ENCODE measurements at places on chromosomes 7 and 10. TPM values are rescaled to one million over a fixed set of nuclear protein-coding genes. Genes with fewer than 3 reads are reported as not detected.
A peak's percentile ranks its signal among the peaks of the same experiment; 100 is the strongest.

DNA sequence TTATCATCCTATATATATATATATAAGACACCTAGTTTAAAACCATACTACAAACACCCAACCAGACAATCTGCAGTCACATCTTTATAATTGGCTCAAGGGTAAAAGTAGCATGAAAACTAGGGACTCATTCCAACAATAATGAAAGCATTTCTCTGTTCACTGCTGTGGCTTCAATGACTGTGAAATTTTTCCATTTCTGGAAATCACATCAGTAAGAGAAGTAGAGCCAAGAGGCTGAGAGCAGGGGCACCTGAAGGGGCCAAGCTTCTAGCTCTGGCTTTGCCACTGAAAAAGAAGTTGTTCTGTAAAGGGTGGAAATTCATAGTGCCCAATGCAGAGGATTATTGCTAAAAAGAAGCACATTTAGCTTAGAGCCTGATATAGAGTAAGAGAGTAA lies 158.6 kb upstream of the GLI3 start:
- ATAC-seq = no peak

DNA sequence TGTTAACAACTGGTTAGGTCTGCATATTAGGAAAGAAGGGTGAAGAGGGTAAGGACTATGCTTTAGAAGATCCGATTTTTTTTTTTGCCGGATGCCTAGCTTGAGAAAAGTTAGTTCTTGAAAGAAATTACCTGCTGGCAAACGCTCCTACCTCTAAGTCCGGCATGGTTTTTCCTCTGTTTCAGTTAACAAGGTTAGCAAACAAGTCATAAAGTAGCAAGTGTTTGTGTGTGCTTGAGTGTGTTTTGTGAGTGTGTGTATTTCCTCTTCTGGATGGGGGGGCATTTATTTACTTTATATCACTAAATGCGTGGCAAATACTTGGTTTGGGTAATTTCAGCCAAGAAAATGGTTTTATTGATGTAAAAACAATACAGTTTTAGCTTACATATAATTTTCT lies 195.6 kb downstream of the SUGCT start:
- no peak for ATAC-seq

DNA sequence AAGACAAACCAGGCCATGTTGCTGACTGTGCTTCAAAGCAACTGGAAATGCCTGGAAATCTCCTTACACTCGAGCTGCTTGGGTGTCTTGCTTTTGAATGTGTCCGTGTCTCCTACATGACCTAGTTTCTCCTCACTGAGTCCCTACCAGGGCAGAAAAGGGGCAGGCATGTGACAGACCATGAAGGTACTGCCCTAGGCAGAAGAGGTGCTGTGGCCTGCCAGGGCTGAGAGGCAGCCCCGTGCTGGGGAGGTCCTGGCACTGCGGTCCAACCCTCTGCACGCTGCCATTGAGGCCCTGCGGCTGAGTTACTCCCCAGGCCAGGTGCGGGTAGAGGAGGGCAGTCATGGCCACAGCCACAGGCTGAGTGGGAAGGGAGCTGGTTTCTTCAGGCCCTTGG lies 159.3 kb downstream of the LYZL1 start:
- no peak for ATAC-seq

- no peak for ATAC-seq
These were observed 42.9 kb downstream of the CCDC186 start for GRCh38 chr10:114131094-114131493.

- no peak for ATAC-seq
These were observed 793.1 kb downstream of the NXPH1 start for GRCh38 chr7:9226500-9226899.

GRCh38 chr10:118628397-118628796 lies 32.9 kb upstream of the PRLHR start:
- no peak for ATAC-seq

GRCh38 chr10:80986596-80986995 lies 448.9 kb downstream of the SH2D4B start:
- ATAC-seq = no peak

DNA sequence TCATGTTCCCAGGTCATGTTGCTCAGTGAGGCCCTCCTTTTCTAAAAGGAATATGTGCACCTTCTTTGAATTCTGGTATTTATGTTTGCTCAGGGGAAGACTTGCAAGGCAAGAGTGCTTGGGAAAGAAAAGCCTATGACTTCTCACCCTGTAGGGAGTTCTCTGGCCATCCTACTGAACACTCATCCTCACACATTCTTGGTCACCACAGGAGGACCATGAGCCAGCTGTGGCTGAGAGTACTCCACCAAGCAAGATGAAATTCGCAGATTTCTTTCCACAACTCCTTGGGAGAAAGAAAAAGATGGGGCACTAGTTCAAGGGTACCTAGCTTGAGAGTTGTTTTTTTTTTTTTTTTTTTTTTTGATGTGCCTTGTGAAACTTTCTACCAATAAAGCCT lies 179.6 kb downstream of the FZD1 start:
- no peak for ATAC-seq

GRCh38 chr7:70886547-70886946 lies 245.4 kb upstream of the GALNT17 start:
- no peak for ATAC-seq

- ATAC-seq = peak; percentile 8
These were observed 34.3 kb upstream of the PHF14 start for GRCh38 chr7:10939237-10939910.

- ATAC-seq = no peak
These were observed 245.5 kb downstream of the REEP3 start for GRCh38 chr10:63766745-63767137.

DNA sequence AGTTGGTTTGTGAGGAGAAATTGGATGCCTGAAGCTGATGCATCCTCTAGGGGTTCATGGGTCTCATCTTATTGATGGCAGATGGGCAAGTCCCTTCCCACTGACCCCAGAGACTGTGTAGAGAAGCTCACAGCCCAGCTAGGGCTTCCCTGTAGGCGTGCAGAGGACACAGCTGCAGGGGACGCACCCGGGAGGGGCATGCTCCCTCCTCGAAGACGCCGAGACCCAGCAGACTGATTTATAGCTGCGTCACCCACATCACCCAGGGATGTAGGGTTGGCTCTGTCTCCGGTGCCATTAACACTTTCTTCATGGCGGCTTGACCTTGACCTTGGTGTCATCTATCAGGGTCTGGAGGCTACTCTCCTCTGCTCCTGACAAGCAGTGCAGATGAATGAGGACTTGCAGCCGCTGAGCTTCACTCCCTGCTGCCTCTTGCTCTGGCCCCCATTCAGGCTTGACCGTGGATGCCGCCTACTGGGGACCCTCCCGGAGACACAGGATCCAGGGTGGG lies 549.7 kb downstream of the TCERG1L start:
- no peak for ATAC-seq

GRCh38 chr7:26153241-26153822 lies 1.3 kb downstream of the NFE2L3 start:
- peak; percentile 47 for ATAC-seq

DNA sequence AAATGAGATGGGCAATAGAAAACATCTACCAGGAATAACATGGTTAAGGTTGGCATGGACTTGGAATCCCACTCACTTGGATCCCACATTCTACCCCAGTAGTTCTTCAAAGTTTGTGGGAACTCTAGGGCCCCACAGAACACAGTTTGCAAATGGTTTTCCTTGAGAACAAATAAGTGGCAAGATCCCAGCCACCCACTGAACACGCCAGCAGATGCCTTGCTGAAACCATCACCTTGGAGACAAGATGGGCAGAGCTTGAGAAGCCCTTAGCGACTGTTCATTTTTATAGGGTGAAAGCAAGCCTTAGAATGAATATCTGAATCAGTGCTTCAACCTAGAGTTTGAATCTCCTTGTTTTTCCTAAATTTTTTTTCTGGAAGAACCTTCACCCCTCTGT lies 349.1 kb downstream of the RPS24 start:
- no peak for ATAC-seq

DNA sequence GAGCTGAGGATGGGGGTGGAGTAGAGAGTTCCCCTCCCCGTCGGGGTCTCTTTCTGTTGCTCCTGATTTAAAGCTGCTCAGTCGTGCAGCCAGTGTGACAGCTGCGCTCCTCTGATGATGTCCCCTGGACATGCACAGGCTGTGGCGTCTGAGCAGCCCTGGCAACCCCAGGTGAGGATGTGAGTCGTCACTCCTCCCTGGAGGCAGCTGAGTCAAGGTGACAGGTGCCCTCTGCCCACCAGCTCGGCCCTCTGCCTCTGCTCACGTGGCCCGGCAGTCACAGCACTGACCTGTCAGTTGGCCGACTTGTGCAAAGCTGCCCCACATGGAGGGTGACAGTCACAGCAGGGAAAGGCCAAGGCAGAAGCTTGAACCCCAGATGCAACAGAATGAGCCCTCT lies 33.9 kb downstream of the ANXA8 start:
- ATAC-seq = no peak

DNA sequence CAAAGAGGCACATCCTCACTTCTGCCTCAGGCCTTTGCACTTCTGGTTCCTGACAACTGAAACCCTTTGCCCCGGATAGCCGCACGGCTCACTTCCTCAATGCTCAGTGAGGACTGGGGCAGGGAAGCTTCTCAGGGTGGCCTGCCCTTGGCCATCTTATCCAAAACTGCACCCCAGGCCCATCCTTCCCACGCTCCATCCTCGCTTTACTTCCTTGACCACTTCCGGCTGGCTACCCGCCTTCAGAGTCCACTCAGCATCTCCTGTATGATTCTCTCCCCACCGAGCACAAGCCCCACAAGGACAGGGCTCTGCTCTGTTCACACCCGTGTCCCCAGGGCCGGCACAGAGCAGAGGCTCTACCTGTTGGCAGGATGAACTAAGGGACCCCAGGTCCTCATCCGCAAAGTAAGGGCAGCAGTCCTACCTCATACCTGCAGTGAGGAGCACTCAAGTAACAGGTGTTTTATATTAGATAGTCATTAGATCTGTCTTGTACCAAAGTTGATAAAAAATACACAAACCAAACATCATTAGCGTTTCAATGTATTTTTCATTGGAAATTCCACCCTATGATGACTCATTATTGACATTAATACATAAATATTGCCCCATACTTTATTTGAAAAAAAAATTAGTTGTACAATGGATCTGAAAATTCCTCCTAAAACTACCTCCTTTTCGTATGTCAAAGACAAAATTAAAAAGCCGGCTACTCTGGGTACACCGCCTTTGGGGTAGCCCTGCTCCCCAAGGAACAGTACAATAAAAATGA lies 35.0 kb downstream of the GNA12 start:
- no peak for ATAC-seq

DNA sequence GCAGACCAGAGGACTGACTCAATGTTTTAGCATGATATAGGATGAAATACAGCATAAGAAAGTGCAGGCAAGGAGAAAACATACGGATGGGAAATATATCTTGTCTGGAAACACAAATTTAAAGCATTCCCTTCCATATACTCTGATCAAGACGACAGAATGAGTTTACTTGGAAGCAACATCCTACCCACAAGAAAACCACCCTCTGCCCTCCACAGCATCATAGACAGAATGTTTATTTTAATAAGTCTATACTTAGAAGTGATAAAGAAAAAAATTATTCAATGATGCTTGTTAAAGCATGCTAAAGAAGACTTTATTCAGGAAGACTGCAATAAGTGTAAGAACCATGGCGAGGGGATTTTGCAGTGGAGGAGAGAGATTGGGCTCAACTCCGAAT lies 32.4 kb upstream of the HIBADH start:
- no peak for ATAC-seq

Gene HMX3
- not detected for total RNA-seq

Gene DDX50
- 48.0 TPM for total RNA-seq

Gene FIGNL1
- total RNA-seq = 62.5 TPM

Gene NRCAM
- not detected for total RNA-seq

Gene HKDC1
- total RNA-seq = 0.19 TPM

Gene PAXIP1
- 32.0 TPM for total RNA-seq

Gene MMP21
- total RNA-seq = not detected

Gene TDRD1
- 0.48 TPM for total RNA-seq
